ENCODE measurements at places on chromosomes 3 and 15.
A peak's percentile ranks its signal among the peaks of the same experiment; 100 is the strongest.

GRCh38 chr3:100988080-100988479 lies 5.1 kb downstream of the ABI3BP start:
- peak; percentile 56 for DNase-seq

GRCh38 chr3:36907911-36908646 lies 36.8 kb downstream of the TRANK1 start:
- DNase-seq, result peak; percentile 26

GRCh38 chr3:114143817-114144216 lies 35.0 kb downstream of the DRD3 start:
- DNase-seq, result no peak

GRCh38 chr15:70323111-70323851 lies 225.6 kb upstream of the TLE3 start:
- DNase-seq, result peak; percentile 13

DNA sequence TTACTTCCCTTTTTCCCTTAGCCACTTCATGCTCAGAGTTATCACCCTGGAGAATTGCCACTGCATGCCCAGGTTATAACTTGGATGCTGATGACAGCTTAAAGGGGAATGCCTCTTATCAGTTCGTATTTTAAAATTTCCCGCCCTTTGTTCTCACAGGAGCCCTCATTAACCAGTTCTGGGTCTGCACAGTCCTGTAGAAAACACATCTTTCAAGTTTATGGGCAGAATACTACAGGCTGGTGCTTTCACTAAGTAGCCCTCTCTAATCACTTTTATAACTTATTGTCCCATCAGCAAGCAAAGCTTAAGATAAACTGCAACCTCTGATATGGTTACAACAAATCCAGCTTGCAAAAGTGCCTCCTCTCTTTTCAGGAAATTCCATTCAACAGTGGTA lies 587.3 kb upstream of the UBE2E2 start:
- DNase-seq, result no peak

- no peak for DNase-seq
Measured at GRCh38 chr15:92149029-92149428, 244.7 kb upstream of the ST8SIA2 start.

GRCh38 chr3:14876921-14877333 lies 58.2 kb downstream of the FGD5 start:
- DNase-seq, result no peak

DNA sequence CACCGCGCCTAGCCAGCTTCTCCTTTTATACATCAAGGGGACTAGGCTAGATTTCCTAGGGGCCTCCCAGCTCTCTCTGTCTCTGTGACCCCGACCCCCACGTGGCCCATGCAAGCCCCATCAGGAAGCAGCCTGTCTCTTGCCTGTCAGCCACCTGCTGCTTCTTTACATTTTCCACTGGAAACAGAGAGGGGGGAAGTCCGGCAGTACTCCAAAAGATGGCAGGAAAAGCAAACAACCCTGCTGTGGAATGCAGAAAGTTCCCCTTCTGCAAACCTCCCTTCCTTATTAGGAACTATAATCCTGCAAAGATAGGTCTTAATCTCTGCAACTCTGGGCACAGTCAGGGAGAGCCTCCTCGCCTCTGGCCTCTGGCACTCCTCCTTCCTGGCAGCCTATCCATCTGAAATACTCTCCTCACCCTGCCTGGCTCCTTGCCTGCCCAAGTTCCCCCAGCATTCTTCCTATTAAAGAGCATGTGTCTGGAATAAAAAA lies 47.4 kb upstream of the HACD2 start:
- DNase-seq, result no peak

DNA sequence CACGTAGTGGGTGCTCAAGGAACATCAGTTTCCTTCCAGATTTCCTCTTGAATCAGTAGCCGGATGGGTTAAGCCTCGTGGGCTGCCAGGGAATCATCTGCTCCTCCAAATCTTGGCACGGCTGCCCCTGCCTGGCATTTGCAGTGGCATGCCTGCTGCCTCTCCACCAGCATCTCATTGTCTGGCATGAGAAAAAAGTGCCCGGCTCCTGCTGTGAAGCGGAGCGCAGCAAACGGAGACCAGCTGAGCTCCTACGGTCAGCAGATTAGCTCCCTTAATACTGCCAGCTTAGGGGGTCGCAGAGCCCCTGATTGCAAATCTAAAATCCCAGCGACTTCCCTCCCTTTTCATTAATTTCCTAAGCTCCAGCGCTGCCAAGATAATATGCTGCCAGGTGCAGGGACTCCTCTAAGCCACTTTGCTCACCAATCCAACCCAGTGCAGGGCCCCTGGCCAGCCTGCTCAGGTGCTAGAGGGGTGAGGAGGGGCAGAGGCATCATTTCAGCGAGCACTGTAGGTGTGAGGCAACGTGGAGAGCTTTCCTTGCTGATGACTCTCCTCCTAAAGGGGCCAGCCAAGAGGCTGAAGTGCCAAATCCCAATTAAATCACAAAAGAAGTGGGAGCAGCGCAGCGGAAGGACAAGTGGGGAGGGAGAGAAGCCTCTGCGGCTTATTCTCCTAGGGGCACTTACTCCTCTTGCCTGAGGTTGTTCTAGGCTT lies 49.6 kb upstream of the ST8SIA2 start:
- no peak for DNase-seq

GRCh38 chr3:59469948-59470723 lies 420.3 kb upstream of the CFAP20DC start:
- no peak for DNase-seq

GRCh38 chr3:42697289-42698051 lies 5.1 kb downstream of the HHATL start:
- DNase-seq, result no peak

GRCh38 chr15:41899854-41900442 lies 6.1 kb upstream of the SPTBN5 start:
- no peak for DNase-seq

- DNase-seq, result no peak
Measured at GRCh38 chr3:146313746-146314111, 62.8 kb upstream of the PLSCR4 start.

- DNase-seq, result no peak
Measured at GRCh38 chr15:73760330-73761329, 7.5 kb upstream of the INSYN1 start.

GRCh38 chr3:172953571-172953970 lies 187.5 kb downstream of the SPATA16 start:
- no peak for DNase-seq

GRCh38 chr15:91445695-91446228 lies 345.7 kb downstream of the SV2B start:
- DNase-seq, result no peak

GRCh38 chr3:28347374-28348264 lies 902 bp upstream of the ZCWPW2 start:
- peak; percentile 19 for DNase-seq

DNA sequence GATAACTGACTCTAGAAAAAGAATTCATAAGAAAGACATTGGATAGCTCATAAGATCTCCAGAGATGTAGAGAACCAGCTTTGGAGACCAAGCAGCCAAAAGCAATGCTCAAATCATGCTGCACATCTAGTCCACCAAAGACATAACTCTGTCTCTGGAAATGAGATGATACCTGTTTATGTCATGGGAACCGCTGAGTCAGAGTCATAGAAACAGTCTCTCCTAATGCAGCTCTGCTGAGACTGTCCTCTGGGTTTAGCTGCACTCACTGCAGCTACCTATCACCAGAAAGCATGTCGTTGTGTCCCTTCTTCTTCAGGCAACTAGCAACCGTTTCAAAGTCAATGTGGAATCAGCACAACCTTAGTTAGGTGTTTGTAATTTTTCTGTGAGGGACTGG lies 218.5 kb upstream of the ROBO1 start:
- DNase-seq, result peak; percentile 2

GRCh38 chr15:56251315-56252095 lies 7.8 kb upstream of the RFX7 start:
- DNase-seq, result no peak

- no peak for DNase-seq
Measured at GRCh38 chr3:126721246-126721645, 17.2 kb downstream of the CHCHD6 start.

GRCh38 chr3:99481561-99481960 lies 156.8 kb upstream of the COL8A1 start:
- DNase-seq, result no peak

DNA sequence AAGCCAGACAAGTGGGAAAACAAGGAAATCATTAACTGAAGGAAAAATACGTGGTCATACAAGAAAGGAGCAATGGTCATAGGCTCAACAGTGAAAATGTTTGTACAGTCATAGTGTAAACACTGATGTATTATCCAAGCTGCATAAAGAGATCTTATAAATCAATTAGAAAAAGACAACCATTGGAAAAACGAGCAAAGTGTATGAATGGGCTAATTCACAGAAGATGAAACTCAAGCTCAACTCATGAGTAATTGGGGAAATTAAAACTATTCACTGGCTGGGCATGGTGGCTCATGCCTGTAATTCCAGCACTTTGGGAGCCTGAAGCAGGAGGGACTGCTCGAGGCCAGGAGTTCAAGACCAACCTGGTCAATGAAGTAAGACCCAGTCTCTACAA lies 6.4 kb upstream of the IGF2BP2 start:
- DNase-seq, result peak; percentile 72

GRCh38 chr3:134483195-134483900 lies 2.4 kb downstream of the ANAPC13 start:
- DNase-seq, result no peak

DNA sequence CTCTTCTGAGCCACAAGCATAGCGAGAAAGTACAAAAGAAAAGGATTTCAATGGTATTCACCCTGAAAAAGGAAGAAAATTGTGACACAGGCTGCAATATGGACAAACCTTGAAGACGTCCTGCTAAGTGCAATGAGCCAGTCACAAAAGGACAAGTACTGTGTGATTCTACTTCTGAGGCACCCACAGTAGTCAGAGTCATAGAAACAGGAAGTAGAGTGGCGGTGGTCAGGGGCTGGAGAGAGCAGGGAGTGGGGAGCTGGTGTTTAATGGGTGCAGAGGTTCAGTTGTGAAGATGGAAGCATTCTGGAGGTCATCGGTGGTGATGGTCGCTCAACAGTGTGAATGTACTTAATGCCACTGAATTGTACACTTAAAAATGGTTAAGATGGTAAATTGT lies 180.5 kb downstream of the APBA2 start:
- no peak for DNase-seq

DNA sequence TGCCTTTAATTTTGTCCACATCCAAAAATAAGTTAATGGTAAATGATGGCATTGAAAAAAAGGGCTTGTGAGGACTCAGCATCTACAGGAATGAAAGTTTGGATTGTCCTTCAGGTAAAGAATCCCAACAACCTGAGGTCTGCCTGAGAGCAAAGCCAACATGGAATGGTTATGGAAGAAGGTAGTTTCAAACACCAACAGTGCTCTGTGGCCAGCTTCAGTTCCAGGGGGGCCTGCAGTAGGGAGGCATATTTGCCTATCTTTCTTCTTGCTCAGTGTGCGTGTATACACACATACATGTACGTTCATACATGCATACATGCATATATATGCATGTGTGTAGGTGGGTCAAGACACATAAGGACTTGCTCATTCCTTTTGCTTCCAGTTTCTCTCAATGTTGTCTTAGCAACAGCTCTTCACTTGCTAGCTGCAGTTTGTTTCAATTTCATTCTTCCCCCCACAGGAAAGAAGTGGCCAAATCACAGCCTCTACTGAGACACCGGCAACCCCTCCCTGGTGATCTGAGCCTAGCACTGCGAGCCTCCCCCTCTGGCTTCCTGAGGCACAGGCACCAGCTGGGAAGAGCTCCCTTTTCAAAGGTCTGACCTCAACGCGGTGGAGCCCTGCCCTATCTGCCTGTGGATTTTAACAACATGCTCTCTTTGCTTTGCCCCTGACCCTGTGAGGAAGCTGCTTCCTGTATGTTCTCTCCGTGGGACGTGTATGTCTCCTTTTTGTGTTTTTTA lies 146.2 kb downstream of the KLF13 start:
- no peak for DNase-seq

DNA sequence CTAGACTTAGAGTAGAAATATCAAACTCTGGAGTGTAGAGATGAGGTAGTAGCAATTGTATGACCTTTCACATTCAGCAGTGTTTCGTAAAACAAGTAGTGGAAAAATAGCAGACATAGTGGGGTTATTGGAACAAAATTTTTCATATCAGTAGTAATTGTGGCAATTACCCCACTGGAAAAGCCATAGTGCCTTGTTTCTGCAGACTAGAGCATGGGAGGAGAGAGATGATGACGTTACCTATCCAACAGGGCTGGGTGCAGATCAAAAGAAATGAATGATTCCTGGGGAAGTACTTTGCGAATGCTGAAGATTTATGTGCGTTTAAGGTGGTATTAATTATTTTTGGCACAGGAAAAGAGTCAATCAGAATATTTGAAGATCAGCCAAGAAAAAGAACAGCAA lies 147.0 kb upstream of the LRRFIP2 start:
- DNase-seq, result no peak

- no peak for DNase-seq
Measured at GRCh38 chr3:148863814-148864213, 1.3 kb upstream of the CPA3 start.
